Activated naive CD4-positive, alpha-beta T cell treated with anti-CD3 and anti-CD28 coated beads, Interleukin-2, amount 10 ng/mL, durations not matched to agents 5 hours and 36 hours (primary cell): ENCODE measurements at places on chromosomes 7 and 10. TPM values are rescaled to one million over a fixed set of nuclear protein-coding genes. Genes with fewer than 3 reads are reported as not detected.

Gene BCAP29
- total RNA-seq: 26.8 TPM

Gene RET
- 0.35 TPM for total RNA-seq

Gene FZD8
- total RNA-seq: 0.53 TPM

Gene SPRN
- total RNA-seq: not detected

Gene GSAP
- 12.0 TPM for total RNA-seq

Gene BRI3
- 74.9 TPM for total RNA-seq

Gene IL2RA
- total RNA-seq: 203 TPM

Gene RNF148
- not detected for total RNA-seq

Gene FBXL13
- 0.58 TPM for total RNA-seq

Gene CPA5
- not detected for total RNA-seq

Gene TAC1
- not detected for total RNA-seq

Gene CCL24
- not detected for total RNA-seq

Gene HOXA5
- total RNA-seq: not detected

Gene GPER1
- total RNA-seq: 0.22 TPM

Gene GDF2
- not detected for total RNA-seq

Gene FAM221A
- 5.3 TPM for total RNA-seq
